ENCODE measurements at places on chromosomes 11 and 22.

DNA sequence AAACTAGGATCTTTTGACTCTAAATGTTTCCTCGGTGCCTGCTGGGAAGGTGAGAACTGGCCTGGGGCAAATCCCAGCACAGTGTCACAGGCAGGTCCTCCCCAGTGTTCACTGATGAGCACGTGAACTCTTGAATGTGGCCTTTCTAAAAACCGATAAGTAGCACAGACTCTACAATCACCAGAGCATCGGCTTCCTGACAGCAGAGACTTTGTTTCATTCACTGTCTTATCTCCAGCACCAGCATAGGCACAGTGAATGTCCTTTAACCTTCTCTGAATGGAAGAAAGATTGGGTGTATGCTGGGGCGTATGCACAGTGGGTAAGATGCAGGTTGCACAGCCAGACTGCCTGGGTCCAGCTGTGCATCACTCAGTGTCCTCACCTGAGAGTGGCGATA lies 59.3 kb upstream of the EIF3D start:
- DNase-seq = no peak

DNA sequence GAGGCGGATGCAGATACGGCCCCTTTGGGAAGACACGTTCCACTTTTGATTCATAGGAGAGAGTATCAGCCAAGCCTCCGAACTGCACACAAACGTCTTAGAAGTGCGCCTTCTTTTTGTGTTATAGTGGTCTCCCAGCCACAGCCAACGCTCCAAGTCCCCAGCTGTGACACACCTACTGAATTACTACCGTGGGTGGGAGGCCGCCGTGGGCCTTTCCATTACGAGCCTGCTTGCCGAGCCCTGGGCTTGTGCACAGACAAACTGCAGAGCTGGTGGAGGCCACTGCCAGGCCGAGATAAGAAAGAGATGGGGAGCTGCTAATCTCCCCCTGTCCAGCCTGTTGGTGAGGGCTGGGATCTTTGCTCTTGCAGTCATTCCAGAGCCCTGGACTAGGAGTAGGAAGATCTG lies 761 bp downstream of the HMBS start:
- no peak for DNase-seq

GRCh38 chr11:45079943-45080719 lies 66.3 kb upstream of the PRDM11 start:
- no peak for DNase-seq

- no peak for DNase-seq
Observed at GRCh38 chr11:45344028-45344427, 57.9 kb upstream of the SYT13 start.

DNA sequence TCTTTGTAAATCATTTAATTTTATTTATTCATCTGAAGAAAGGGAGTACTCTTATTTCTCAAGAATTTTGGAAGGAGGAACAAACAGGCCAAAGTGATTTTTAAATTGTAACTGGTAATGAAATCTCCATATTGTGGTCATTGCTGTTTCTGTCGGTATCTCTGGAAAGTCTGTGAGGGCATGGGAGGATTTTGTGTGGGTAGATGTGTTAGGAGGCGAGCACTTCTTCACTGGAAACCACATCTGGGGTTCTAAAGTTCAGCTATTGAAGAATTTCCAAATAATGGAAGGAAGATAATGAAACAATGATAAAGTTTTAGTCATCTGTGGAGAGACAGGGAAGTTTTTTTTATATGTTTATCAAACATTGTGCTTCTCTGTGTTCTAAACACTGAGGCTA lies 6.6 kb downstream of the TRIM34 start:
- no peak for DNase-seq

DNA sequence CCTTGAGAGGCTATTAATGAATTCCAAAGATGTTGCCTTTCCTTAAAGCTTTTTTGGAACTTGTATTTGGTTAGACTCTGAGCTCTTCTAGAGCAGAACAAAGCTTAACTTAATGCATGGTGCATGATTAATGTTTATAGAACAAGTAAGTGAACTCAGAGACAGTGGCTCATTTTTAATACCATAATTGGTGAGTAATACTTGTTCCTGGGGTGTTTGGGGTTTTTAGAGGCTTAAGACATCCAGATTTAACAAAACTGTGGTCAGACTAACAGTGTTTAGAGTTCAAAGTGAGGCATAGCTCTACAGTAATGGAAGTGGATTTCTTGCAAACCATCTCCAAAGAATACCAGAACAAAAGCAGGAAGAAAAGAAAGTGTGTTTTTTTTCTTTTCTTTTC lies 73.7 kb upstream of the CTSC start:
- no peak for DNase-seq

DNA sequence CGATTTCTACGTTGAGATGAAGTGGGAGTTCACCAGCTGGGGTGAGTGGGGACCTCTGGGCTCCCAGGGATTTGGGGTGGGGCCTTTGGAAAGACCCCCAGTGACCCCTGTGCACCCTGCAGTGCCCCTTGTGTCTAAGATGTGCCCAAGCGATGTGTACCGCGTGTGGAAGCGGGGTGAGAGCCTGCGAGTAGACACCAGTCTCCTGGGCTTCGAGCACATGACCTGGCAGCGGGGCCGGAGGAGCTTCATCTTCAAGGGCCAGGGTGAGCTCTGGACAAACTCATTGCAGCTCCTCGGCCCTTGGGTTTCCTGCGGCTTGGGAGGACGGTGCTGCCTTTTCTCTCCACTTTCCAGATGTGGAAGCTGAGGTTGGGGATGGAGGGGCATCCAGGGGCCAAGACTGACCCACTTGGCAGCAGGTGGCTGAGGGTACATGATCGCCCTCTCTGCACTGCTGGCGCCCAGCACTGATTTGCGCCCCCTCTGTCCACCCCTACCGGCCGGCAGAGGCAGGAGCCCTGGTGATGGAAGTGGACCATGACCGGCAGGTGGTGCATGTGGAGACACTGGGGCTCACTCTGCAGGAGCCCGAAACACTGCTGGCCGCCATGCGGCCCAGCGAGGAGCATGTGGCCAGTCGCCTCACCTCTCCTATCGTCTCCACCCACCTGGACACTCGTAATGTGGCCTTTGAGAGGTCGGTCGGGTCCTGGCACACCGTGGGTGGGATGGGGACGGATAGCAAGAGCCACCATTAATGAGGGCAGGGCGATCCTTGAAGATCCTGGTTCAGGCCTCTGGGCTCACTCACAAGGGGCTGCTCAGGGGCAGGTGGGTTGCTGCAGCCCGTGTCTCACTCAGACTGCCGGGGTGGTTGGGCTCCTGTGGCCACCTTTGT lies 2.6 kb downstream of the ANKRD13D start:
- no peak for DNase-seq

- no peak for DNase-seq
Observed at GRCh38 chr11:85953491-85954143, 98.4 kb downstream of the CCDC83 start.

GRCh38 chr11:126034933-126035425 lies 27.7 kb downstream of the CDON start:
- DNase-seq = no peak

- DNase-seq = no peak
Observed at GRCh38 chr11:70883973-70884623, 368.3 kb downstream of the SHANK2 start.

DNA sequence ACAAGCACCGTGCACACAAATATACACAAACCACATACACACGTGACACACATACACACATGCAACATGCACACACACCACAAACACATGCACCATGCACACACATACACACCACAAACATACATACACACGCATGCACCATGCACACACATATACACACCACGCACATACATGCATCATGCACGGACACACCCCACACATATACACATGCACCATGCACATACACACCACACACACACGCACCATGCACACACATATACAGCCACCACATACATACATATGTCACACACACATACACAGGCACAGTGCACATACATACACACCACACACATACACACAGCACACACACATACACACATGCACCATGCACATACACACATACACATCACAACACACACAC lies 12.7 kb upstream of the B4GALNT4 start:
- DNase-seq = no peak

GRCh38 chr11:35585416-35585815 lies 32.8 kb upstream of the FJX1 start:
- DNase-seq = no peak

DNA sequence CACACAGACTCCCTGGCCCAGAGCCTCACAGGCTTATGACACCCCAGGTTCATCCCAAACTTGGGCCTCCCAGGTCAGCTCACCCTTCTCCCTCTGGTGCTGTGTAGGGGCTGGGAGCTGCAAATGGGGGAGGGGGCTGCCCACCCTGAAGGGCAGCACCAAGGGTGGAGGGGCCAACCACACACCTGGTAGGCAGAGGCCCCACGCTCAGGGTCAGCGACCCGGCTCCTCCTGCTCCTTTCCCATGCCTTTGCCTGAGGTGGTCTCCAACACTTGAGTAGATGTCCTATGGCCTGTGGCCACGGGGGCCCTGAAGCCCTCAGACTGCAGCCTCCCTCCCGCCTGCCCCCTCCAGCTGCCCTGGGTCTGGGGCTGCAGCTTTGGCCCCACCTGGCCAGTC lies 3.4 kb downstream of the DGCR6 start:
- DNase-seq = no peak

DNA sequence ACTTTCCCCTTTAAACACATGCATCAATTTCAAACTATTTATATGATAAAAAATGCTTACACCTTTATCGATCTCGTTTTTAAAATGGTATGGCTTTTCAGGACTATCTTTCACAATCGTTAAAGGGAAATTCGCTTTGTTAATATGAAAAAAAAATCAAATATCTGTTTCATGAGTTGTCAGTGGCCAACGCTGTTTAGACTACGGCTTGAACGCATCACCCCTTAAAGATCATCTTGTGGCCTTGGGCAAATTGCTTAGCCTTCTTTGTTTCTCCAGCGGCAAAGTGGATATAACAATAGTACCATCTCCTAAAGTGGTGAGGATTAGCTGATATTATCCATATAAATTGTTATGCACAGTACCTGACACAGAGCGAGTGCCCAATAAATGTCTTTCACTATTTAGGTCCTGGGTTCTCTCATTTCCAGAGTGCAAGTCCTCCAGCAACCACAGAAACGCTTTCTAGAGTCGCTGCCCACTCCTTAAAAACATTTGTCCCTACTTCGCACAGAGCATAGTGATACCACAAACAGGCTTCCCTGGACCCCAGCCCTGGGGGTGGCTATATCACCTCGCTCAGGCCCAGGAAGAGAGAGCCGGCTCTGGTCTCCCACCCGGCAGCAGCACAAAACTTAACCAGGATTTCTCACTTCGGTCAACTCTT lies 904 bp downstream of the SLC35F2 start:
- DNase-seq = no peak

DNA sequence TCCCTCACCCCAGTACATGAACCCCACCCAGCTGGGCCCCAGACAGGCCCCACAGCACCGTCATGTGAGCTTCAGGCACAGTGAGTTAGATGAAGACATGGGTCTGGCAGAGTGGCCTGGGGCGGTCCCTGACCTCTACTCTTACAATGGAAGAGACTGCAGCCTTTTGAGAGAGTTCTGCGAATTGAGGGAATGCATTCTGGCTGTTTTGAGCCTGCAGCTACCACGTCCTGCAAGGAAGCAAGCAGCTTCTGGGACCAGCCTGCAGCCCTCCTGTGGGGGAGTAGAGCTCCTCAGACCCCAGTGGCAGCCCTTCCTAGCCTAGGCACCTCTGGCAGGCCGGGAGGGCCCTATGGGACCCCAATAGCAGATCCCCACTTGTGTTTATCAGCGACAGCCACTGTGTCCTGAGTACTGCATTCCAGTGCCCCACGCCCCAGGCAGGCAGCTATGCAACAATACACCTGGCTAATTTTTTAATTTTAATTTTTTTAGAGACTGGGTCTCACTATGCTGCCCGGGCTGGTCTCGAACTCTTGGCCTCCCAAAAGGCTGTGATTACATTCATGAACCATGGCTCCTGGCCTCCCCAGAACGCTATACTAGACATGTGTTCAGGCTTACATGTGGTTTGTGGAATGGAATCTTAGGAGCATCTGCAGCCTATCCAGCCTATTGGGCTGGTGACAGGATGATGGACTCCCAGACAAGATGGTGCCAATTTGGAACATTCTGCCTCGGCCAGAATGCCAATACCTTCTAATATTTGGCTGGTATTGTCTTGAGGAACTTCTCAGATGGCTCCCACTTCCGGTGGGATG lies 717 bp upstream of the SLC7A4 start:
- DNase-seq = no peak

DNA sequence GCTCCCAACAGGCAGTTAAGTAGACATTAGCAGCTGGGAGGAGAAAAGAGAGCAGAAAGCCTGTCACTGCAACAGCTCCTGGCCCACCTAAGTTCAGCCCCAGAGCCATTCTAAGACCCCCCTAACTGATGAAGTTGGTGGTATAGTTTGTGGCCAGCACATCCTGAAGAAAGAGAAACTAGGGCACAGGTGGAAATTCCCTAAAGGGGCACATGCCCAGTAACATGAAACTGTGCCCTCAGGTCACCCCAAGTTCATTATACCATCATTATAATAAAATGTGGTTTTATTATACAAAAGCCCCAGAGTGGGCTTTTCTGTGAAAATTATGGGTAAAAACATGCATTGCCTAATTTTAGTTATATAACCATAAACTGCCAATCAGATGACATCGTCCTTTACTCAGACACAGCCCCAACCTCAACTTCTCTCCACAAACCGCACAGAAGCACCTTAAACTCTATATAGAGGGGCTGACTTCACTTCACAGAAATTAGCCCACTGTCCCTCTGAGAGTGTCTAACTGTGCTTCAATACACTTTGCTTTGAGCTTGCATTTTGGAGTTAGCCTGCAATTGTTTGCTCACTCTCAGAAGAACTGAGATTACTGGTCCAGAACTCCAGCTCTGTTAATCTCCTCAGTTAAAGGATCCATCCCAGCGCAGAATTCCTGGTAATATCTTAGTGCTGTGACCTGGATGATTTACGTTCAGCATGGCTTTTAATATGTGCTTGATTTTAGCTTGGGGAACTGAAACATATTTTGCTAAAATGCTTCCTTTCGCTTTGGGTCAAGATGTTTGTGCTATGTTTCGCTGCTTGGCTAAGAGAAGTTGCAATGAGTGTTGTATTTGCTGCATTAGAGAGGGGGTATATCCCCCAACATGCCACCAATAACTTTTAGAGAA lies 1.8 kb upstream of the APOL3 start:
- DNase-seq = no peak

- DNase-seq = no peak
Observed at GRCh38 chr11:69486773-69487291, 5.4 kb downstream of the LINC01488 start.

DNA sequence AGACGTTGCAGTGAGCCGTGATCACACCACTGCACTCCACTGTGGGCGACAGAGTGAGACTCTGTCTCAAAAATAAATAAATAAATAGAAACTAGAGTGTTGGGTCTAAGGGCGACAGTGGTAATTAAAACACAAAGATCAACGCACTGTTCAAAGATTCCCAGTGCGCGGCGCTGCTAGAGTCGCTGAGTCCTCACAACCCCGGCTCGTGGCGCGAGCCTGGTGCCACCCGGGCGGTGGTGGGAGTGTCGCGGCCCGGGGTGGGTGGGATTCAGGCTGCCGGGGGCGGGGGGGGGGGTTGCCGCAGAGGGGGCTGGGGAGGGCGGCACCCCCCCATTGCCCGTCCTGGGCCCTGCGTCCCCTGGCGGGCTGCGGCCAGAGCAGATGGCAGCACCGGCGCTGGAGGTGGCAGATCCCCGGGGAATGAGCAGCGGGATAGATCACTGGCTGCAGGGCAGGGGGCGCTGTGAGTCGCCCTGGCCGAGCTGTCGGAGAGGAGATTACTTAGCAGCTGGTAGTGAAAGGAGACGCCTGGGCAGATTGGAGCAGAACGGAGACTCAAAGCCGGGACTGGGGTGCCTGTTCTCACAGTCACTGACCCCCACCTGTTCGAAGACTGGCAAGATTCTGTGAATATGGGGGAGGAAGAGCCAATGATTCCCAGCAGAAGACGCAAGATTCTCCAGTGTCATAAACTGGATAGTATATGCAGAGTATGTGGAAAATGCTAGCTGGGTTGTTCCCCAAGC lies 30.2 kb upstream of the APOBEC3A start:
- no peak for DNase-seq

Data from omental fat pad (tissue), 4 donors.